ENCODE measurements at places on chromosomes 7 and 10.

DNA sequence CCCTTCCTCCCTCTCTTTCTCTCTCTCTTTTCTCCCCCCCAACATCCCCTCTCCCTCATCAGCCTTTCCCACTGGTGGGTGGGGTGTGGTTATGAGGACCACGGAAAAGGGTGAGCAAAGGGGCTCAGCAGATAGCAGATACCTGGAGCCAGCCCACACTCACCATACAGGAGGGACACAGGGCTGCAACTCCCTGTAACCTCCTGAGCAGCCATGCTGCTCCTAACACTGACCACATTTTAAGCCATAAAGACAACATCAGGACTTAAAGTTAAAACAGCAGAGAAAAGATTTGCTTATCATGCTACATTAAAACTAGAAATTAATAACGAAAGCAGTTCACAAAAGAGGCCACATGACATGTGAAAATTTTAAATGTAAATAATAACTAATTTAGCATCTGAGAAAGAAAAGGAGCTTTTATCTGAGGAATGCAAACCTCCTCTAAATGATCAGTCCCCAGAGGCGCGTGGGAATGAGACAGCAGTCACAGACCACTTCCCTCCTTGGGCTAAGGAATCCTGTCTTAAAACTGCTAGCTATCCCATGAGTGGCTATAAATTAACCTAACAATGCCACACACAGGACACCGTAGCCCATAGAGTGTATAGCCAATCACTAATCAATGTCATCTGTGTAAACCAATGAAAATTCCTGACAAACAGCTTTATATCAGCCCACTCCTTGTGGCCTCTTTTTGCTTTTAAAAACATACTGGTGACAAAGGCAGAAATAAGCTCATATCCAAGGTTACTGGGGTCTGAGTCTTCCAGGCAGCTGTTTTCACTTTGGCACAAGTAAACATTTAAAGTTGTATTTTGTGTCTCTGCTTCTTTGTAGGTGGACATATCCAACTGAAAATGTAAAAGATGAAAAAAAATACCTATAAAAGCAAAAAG is 33.3 kb downstream of the PKD1L1 start:
- no peak for DNase-seq

- DNase-seq = no peak
Observed at GRCh38 chr7:14055813-14056212, 66.3 kb upstream of the ETV1 start.

DNA sequence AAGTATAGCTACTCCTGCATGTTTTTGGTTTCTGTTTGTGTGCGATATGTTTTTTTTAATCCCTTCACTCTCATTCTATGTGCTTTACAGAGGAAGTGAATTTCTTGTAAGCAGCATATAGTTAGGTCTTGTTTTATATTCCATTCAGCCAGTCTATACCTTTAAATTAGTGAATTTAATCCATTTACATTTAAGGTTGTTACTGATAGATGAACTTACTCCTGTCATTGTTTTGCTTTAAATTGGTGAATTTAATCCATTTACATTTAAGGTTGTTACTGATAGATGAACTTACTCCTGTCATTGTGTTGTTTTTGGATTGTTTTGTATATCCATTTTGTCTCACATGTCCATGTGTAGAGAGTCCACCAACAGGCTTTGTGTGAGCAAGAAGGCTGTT is 11.1 kb downstream of the GIMAP8 start:
- no peak for DNase-seq

- no peak for DNase-seq
Observed at GRCh38 chr10:91935886-91936285, 12.3 kb downstream of the BTAF1 start.

DNA sequence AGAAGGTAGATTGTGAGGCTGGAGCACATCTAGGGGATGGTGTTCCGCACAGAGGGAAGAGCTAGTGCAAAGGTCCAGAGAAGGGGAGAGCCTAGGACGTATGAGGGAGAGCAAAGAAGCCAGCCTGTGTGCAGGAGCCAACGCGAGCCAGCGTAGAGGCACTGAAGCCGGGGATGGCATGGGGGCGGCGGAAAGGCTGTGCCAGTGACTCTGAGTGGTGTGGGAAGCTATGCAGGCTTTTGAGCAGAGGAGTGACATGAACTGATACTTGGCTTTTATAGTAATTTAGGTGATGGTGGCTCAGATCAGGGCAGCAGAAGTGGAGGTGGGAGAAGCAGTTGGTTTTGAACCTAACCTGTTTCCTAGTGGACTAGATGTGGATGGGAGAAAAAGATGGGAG is 65.8 kb downstream of the ATXN7L1 start:
- DNase-seq = no peak

- DNase-seq = peak; percentile 49
Observed at GRCh38 chr7:154424350-154424749, 372.2 kb downstream of the DPP6 start.

DNA sequence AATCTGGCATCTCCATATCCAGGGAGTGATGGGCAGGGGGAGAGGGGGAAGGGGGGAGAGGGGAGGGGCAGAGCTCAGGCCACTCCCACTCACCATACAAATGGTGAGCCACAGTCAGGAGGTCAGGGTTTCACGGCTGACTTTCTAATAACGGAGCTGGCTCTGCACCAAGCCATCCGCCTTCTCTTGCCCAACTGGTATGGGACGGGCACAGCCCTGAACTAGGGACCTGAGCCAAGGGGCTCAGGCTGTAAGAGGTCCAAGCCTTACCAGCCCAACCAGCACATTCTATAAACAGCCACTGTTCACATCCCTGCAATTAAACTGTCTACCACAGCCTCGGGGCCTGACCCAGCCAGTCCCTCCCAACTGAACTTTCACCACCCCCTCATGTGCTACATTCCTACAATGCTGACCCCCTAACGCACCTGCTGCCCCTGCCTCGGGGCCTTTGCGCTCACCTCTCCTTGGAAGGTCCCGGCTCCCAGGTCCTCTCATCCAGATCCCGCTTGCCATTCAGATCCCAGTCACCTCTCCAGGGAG is 32.5 kb downstream of the RGS10 start:
- no peak for DNase-seq

GRCh38 chr7:51346126-51346525 is 29.5 kb upstream of the COBL start:
- peak; percentile 93 for DNase-seq

DNA sequence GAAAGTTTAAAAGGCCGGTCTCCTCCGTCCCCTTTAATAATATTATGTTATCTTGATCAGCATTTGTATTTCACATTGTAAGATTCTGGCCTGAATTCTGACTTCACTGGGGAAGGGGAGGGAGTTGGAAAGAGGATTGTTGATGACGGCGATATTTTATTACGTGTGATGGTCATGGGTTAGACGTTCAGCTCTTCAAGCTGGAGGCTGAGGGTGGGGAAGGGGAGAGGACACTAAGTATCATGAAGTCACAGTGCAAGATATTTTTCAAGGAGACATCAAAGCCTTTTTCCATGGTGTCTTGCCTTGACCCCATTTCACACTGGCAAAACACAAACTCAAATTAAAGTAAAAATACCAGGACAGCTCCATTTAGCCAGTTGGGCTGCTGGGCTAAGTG is 126.7 kb downstream of the WDR11 start:
- no peak for DNase-seq

DNA sequence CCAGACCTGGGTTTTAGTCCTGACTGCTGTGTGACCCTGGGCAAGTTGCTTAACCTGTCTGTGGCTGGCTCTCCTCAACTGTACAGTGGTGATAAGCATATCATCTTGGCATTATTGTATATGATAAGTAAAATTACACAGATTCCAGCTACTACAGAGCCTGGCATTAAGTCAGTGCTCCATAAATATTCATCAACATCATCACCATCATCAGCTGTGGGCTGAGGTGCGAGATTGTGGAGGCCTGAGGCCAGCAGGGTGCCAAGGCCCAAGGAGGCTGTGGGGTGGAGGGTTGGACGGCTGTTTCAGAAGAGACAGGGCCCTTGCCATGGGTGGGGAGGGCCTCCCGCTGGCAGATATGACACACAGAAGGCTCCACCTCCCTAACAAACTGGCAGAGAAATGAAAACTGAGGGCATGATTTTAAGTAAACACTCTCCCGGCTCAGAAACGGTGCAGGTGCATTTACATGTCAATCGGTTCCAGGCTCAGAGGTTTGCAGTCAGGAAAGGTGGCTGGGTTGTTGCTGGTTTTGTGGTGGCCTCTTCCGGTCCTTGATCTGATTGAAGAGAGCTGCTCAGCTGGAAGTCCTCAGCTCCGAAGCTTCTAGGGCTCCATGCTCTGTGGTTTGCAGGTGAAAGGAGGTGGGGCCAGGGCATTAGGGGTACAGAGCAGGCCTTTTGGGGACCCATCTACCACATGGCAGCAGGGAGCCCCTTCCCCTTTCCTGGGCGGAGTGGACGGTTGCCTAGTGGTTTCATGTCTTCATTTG is 10.2 kb downstream of the CRYGN start:
- DNase-seq = peak; percentile 96

DNA sequence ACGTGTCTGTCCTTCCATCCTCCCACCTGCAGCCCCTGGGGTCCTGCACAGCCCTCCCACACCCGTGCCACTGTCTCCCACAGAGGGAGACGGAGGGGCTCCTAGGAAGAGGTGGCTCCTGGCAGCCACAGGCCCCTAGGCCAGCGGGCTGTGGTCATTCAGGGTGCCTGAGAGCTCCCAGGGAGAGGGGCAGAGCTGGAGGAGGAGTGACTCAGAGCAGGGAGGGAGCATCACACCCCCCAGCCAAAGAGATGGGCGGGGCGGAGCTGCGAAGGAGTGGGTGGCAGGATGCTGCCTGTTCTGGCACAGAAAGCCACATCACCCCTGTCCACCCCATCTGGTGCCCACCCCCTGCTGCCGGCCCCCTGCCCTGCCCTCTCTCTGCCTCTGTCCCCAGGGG is 50.5 kb downstream of the STK32C start:
- DNase-seq = no peak

DNA sequence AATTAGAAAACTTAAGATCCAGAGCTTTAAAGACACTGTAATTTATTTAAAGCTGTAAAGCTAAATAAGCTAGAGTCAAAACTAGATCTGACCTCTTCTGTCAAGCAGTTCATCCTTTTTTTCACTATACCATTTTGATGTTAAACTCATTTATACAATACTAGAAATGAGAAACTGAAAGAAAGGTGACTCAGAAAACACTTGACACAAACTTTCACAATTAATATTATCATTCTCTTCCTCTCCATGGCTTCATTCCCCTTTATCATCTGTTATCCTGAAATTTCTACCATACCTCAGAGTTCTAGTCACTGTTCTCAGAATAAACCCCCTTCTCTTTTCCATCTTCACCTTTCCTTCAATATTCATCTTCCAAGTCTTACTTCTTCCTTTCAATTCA is 1.3 kb downstream of the FIGNL1 start:
- no peak for DNase-seq

GRCh38 chr10:110462166-110463095 is 35.3 kb upstream of the DUSP5 start:
- DNase-seq = no peak

All from NCI-H2029 (cell line).